Mammary epithelial cell (primary cell): ENCODE measurements at places on chromosomes 7 and 10. TPM values are rescaled to one million over a fixed set of nuclear protein-coding genes. Genes with fewer than 3 reads are reported as not detected.

GRCh38 chr10:69045441-69046300 lies 42.2 kb upstream of the SRGN start:
- DNase-seq, result peak; percentile 97

DNA sequence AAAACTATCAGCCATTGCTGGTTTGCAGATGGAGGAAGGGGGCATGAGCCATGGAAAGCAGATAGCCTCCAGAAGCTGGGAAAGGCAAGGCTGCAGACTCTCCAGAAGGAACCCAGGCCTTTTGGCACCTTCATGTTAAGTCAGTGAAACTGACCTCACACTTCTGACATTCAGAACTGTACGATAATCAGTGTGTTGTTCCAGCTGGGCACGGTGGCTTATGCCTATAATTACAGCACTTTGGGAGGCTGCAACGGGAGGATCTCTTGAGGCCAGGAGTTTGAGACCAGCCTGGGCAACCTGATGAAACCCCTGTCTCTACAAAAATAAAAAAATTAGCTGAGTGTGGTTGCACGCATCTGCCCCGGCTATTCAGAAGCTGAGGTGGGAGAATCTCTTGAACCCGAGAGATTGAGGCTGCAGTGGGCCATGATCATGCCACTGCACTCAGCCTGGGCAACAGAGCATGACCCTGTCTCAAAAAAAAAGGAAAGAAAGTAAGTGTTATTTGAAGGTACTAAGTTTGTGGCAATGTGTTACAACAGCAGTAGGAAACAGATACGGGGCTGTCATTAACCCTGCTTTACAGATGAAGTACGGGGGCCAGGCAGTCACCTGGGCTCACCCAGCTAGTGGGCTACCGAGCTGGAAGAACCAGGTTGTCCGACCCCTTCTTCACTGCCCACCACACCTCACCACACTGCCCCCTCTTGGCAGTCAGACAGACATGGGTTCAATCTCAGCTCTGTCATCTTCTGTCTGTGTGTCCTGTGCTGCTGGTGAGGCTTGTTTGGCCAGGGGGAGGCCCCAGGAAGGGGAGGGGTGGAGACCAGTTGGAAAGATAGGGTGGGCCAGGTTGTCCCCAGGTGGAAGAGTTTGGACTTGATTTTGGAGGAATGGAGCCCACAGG lies 18.3 kb downstream of the CHST3 start:
- no peak for DNase-seq

- peak; percentile 9 for DNase-seq
These were observed 186.8 kb downstream of the USP6NL start for GRCh38 chr10:11424456-11425295.

DNA sequence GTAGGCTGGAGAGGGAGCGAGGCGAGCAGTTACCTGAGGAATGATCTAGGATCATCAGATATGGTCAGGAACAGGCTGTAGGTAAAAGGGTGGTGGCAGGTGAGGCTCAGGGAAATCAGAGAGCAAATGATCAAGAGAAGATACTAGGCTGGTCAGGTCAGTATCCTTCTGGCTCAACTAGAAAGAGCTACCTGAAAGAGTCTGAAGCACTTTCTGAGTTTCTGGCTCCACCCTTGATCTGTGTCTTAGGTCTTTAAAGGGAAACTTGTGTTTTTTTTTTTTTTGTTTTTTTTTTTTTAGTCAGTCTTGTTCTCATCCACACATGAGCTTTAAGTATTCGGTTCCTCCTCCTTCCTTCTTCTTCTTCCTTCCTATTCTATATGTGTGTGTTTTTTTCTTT lies 10.5 kb downstream of the ADAM22 start:
- DNase-seq, result no peak

The CAV1 gene
- 894 TPM for total RNA-seq

The CFAP69 gene
- 5.0 TPM for total RNA-seq

- DNase-seq, result peak; percentile 44
These were observed 293.7 kb downstream of the BICC1 start for GRCh38 chr10:58806323-58806722.

DNA sequence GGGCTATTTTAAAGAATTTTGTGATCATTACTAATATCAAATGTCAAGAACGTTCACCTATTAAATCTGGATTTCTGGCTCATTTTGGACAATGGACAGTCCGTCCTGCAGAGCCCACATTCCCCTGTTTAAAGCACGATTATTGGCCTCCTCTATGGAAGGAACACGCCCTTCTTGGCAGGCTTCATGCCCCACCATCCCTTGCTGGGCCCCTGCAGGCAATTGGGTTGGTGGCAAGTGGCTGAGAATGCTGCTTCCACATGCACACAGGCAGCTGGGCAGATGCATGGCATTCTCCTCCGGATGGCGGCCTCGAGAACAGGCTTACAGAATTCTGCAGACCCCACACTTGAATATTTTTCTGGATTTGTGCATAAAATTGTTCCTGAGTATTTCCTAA lies 305.8 kb upstream of the MKI67 start:
- no peak for DNase-seq

The MSS51 gene
- total RNA-seq, result 1.7 and 1.8 TPM in 2 replicates

DNA sequence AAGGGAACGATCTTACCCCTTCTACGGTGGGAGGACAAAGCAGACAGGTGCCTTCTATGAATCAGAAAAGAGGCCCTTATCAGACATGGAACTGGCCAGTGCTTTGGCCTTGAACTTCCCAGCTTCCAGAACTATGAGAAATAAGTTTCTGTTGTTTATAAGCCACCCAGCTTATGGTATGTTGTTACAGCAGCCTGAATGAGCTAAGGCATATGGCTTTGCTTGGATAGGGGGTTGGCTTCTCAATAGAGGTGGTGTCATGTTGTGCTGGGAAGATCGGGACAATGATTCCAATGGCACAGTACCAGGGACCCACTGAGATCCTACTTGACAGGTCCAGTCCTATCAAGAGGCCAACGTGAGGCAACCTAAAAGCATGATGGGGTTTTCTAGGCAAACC lies 183.4 kb upstream of the BMPER start:
- no peak for DNase-seq

DNA sequence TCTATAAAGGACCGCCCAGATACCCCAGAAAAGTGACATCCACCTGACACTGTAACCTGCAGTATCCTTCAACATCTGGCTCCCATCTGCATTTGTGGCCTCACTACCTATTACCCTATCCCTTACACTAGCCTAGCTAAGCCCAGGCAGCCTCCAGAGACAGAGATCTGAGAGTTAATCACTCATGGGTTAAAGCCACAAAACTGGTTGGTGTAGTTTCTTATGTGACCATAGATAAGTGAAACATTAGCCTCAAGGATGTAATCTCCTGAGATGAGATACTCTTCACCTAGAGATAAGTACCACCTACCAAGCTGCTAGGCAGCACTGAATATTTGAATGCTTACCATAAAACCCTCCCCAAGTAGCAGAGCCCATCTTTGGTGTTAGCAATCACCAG lies 35.4 kb downstream of the CTTNBP2 start:
- DNase-seq, result no peak

DNA sequence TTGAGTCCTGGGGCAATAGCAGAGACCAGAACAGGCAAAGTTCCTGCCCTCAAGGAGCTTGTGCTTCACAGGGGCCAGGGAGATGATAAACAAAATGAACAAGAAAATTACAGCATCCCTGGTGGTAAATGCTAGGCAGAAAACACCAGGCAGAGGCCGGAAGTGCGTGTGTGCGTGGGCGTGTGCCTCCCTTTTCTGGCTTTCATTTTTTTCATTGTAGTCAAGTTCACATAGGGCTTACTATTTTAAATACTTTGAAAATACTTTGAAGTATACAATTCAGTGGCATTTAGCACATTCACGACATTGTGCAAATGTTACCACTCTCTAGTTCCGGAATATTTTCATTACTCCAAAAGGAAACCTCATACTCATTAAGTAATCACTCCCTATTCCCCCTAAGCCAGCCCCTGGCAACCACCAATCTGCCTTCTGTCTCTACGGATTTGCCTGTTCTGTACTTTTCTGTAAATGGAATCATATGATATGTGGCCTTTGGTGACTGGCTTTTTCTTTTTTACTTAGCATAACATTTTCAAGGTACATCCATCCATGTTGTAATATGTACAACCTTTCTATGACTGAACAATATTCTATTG lies 88.1 kb upstream of the PDCD4 start:
- DNase-seq, result no peak

DNA sequence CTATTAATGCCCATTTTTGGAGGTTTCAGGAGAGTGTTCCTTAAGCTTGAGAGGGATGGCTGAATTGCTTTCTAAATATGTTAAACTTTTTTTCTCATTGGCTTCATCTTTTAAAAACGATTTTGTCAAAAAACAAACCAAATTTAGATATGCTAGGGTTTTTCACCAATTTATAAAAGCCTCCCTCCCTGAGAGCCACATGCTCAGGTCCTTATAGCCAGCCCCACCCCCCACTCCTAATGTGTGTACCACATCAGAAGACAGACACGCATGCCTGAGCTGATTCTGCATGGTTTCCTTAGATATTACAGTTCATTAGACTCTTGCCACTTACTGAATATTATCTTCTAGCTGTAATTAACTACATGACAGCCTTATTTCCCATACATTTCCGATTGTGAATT lies 2.0 kb downstream of the CUL1 start:
- DNase-seq, result no peak

DNA sequence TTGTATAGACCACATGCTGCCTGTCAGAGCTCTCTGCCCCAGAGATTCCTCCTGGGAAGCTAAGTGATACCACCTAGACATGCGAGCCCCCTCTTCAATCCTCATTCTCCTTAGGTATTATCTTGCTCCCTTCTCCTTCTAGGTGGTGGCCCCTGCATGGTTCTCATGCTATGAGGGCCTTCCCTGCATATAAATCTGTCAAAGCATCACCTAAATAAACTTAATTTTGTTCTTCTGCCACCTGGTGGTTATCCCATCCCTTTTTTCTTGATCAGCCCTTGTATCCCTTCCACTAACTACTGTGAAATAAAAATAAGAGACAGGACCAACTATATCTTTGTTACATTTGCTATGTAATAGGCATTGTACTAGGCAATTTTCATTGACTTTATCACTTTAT lies 242.1 kb downstream of the CDC14C start:
- no peak for DNase-seq

GRCh38 chr10:85413570-85413969 lies 953.0 kb downstream of the GRID1 start:
- no peak for DNase-seq
